ENCODE measurements at places on chromosomes 4 and X.

DNA sequence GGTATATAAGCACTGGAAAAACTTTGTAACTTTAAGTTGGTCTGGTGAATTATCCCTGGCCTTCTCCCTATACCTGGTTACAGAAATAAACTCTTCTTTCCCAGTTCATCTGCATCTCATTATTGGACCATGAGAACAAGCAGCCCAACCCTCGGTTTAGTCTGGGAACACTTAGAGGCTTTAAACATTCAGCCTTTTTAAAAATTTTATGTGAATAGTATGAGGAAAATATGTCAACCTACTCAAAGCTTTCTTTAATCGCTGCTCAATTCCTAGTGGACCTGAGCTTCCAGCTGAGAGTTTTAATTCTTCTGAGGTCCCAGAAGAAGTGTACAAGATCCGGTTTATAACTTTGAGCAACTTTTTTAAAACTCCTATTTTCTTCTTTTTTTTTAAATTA is 358.6 kb upstream of the NOCT start:
- no peak for DNase-seq

GRCh38 chr4:93066749-93067148 is 761.8 kb upstream of the ATOH1 start:
- no peak for DNase-seq

DNA sequence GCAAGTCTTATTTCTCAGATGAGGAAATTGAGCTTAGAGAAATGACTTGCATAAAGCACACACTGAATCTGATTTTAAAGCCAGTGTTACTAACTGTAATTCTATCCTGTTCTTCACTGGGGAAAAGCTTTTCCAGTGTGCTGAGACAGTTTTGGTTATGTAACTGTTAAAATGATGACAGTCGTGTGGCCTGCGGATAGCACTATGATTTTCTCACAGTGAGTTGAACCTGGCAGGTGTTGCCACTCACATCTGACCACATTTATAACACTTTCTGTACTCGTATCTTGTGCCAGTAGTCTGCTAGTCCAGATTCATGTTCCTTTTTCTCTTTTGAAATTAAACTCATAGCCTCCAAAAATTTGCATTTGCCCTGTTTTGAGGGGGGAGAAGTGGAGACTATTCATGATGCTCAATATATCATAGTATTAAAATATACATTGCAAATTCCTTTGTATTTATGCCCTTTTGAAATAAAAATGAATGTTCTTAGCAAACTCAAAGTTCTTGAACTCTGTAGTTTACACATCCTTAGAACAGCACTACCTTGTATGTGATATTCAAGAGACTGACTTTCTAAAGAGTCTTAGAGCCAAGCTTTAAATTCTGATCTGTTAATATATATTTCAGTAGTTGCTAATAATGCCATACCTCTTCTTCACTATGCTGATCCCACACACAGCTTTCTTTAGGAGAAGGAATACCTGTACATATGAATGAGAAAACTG is 132.3 kb downstream of the PDLIM5 start:
- no peak for DNase-seq

GRCh38 chr4:134470544-134470943 is 269.0 kb upstream of the PABPC4L start:
- DNase-seq, result no peak

DNA sequence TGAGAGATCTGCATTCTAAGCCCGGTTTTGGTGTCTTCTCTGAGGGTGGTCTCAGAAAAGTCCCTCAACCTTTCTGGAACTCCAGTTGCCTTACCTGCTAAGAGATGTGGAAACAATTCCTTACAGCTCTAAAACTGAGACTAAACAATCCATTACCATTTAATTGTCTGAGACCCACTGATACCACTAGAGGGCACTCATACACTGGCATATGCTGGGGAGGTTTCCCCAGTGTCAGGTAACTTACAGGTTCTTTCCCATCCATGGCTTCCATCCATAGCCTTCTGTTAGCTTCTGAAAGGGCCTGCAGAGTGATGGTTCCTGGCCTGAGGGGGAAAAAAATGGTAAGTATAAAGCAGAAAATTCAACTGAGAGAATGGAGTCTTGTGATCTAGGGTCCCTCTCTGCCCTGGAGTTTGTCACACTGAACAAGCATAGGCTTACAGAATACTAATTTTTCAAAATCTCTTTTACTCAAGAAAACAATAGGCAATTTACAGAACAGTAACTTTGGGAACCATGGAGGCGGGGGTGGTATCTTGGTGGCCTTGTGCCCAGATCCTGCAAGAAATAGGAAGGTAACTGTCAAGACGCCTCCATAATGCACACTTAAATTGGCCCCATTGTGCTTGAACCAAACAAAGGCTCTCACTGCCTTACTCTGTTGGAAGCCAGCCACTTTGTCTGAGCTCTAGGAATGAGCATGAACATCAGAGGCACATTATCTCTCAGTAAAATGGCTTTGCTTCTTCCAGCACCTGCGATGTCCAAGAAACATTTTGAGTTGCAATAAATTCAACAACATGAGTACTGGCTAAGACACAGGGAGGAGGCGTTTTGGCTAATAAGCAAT is 236.1 kb downstream of the OPHN1 start:
- peak; percentile 54 for DNase-seq

- peak; percentile 67 for DNase-seq
Measured at GRCh38 chr4:112321776-112322684, 24.9 kb downstream of the ALPK1 start.

DNA sequence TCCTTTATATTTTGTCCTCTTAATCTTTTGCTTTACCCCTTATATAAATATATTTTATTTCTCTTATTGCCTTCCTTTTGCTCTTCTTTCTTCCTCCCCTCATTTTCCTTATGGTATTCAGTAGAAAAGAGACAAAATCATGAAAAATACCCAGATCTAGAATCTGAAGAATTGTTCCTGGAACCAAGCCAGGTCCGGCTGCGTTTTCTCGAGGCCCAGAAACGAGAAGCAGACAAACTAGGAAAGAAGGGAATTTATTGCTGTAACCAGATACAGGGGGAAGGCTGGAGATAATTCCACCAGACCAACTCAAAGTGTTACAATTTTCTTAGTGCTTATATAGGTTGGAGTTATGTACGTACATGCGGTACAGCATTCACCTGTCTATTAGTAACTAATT is 328.7 kb downstream of the GABRG1 start:
- DNase-seq, result no peak

DNA sequence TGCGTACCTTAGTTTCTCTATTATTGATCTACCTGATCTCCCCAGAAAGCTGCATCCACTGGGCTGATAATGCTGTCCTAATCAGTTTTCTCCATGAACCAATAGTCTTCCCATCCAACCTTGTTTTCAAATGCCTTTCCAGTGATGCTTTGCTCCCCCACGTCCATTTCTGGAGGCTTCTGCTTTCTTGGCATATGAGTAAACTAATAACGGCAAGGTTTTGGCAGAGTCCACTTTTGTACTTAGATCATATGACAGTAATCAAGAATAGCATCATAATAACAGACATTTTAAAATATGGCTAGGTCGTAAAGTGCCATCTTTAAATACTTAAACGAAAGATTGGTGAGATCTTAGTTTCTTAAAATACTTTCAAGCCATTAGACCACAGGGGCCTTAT is 38.4 kb upstream of the FAM9B start:
- DNase-seq, result peak; percentile 67

GRCh38 chr4:73856518-73856917 is 3.4 kb downstream of the PF4V1 start:
- peak; percentile 77 for DNase-seq

DNA sequence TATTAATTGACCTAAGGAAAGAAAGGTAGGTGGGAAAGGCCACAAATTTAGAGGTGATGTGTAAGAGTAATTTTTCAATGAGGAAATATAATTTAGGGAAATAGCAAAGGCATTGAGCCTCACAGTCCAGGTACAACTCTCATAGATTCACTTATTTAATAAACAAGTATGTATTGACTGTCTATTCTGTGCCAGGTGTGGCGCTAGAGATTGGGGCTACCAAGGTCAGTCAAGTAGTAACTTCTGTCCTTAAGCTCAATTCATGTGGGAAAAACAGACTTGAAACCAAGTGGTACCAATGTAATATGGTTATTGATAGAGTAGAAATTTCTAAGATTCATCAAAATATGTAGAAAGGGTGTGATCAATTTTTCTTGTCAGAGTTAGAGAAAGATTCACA is 257.5 kb downstream of the C4orf33 start:
- no peak for DNase-seq

DNA sequence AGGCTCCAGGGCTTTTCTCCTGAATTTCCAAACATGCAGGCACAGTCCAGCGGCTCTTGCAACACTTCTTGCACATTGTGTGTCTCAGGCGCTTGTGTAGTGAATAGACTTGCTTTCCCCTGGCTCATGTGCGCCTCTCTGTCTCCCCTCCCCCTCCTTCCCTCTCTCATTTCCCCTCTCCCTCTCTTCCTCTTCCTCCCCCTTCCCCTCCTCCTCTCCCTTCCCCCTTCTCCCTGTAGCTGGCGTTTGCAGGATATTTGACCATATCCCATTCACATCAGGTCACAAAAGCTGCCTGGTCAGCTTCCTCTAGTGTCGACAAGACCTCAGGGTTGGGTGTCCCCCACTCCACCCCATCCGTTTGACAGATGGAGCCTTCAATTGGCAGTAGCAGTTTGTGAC is 2.4 kb downstream of the CHST7 start:
- DNase-seq, result peak; percentile 30

DNA sequence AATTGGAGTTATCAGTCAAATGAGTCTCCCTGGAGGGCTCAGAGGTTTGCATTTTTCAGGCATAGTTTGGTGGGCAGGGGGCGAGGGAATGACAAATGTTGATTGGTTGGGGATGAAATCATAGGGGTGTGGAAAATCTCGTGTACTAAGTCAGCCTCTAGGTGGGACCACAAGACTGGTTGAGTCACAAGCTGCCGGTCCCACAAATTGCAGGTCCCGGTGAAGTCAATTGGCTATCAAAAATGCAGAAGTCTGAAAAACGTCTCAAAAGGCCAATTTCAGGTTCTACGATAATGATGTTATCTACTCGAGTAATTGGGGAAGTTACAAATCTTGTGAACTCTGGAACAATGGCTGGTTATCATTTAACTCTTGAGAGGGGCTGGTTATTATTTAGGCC is 98.8 kb upstream of the DHX15 start:
- DNase-seq, result no peak

GRCh38 chr4:140255467-140255866 is 101.5 kb upstream of the MAML3 start:
- peak; percentile 60 for DNase-seq

GRCh38 chr4:168272488-168272887 is 46.1 kb downstream of the DDX60 start:
- DNase-seq, result no peak

DNA sequence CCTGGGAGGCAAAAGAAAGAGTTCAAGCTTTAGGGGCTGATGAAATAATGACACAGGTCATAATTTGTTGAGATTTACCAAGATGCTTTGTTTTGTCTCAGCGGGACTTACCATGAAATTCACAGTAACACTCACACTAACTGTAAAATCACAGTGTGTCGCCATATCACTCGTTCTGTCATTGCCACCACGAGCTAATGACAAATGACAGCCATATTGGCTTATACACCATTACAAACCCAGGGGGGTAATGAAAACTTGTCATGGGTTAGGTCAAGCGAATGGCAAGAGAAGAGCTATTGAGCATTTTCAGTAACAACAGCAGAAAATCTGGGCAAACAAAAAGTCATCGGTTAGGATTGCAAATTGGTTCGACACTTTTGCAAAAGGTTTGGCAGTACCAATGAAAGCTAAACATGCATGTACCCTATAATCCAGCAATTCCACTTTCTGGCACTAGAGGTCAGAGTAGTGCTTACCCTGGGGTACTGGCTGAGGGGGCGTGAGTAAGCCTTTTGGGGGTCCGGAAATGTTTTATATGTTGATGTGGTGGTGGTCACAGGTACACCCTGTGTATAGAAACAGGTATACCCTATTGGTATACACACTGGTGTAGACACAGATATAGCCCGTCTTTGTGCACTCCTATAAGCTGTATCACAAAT is 83.9 kb upstream of the RAI2 start:
- peak; percentile 1 for DNase-seq

- no peak for DNase-seq
Measured at GRCh38 chrX:136019226-136019625, 34.0 kb downstream of the SLC9A6 start.
